ENCODE measurements at places on chromosomes 5 and 9.

DNA sequence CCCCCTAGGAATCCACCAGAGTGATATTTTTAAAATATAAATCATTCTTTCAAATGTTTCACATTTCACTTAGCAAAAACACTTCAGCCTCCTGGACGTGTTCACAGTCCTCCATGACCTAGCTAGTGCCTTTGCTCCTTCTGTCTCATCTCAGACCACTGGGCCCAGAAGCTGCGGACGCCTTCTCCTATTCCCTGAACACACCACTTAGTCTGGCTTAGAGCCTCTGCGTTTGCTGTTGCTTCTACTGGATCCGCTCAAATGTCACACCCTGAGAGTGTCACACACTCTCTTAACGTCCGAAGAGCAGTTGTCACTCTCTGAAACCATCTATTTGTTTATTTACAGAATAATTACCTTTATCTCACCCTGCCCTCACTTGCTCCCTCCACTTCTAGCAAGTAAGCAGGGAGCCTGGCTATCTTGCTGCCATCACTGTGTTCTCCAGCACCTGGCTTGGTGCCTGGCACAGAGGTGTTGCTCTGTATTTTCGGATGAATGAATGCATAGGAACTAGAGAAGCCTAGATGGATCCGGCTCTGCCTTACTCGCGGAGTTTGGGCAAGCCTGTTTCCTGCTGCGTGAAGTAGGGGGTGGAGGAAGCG, 1.2 kb upstream of the GRK6 start:
- no peak for DNase-seq

DNA sequence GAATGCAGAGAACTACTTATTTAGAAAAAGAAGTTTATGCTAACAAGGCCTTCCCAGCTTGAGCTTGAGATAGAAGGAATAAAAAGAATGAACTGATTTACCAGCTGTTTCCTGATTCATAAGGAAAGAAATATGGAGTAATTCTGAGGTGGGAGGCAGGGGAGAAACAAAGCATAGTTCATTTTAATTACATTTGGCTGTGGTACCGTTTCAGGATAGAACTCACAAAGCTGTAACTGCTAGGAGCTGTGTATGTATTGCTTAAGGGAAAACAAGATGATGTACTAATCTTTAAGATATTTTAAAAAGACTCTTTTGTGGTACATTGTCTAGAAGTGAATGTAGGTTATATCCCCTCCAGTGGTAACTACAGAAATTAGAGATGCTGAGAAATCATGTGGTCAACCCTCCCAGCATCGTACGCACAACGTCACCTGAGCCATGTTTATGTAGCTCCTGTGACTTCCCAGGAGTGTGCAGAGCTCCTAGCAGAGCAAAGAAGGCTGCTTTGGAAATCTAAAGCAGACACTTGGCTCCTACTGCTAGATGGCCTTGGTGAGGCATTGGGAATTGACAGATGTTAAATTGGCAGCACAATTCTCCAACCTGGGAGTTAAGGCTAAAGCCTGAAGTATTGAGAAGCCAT, 208.3 kb upstream of the VLDLR start:
- no peak for DNase-seq

GRCh38 chr5:173671121-173671949, 54.9 kb upstream of the BOD1 start:
- DNase-seq = peak; percentile 37

DNA sequence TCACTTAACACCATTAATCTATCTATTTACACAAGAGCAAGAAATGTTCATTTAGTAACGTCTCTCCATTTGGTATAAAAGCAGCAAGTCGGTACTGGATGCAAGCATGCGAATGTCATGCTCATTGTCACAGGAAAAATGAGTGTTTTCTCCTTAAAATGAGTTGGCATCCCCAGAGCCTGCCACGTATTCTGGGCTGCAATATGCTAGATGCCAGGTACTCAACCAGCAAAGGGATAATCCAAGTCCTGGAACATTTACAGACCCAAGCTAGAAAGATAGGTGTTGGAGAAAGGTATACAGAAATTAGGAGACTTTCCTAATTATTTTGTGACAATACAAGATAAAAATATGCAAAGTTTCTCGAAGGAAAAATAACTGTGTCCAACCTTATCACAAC, 217.5 kb downstream of the EBF1 start:
- no peak for DNase-seq

DNA sequence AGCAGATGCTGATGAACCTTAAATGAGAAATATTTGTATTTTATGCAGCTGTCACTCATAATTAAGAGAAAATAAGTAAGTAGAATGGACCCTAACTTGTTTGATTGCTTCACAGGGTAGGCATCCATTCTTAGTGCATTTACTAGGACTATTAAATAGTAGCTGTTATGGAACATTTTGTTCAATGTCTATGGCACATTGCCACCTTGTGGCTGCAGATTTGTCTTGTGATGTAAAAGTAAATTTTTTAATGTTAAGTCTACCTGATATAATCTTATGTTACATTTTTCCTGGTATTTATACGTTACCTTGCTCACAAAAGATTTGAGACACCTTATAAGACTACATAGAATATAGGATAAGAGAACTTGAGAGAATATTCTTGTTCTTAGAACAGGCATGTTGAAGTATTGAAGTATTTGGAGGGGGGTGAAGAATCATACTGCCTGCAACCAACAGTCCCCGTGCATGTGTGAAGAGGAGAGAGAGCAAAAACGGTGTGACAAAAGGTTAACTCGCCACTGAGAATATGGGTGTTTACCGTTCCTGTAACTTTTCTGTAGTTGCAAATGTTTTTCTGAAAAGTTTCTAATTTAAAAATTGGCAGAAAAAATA, 161.1 kb downstream of the MAST4 start:
- no peak for DNase-seq

- DNase-seq = no peak
These were observed 140.6 kb downstream of the PLCXD3 start for GRCh38 chr5:41369799-41370198.

DNA sequence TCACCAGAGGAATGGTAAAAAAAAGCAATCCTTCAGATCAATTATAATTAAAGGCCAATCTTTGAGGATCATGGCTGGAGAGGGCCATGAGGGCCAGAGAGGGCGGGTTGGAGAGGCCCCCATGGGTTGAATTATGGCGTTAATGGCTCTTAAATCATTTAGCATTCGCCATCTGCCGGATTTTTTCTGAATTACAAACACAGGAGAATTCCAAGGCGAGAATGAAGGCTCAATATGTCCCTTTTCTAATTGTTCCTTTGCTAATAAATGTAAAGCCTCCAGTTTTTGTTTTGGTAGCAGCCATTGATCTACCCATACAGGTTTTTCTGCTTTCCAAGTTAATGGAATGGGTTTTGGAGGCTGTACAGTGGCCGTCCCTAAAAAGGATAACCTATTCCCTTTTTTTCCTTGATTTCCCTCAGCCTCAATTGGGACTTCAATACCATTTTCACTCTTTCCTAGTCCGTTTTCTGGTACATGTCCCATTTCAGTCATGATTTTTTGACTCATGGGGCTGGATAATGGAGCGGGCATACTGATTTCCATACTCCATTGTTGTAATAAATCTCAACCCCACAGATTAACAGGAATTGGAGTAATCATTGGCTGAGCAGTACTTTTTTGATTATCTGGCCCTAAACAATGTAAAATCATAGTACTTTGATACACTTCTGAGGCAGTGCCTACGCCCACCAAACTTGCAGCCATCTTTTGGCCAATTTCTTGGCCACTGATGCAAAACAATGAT, 6.7 kb upstream of the TMEM141 start:
- DNase-seq = peak; percentile 49

DNA sequence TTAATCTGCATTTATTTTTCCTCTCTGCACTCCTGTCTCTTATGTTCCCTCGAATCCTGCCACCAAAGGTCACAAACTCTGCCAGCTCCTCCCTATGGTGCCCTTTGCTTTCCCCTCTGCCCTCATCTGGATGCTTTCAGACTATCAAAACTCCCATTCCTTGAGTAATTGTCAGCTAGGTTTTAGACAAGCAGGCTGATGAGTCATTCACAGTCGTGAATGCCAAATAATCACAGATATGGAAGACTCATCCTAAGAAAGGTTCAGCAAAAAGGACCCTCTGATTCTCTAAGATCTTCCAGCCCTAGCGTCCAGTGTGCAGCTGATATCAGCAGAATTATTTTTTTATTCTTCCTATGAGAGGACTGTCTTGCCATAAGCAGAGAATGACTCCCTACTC, 104.5 kb upstream of the NUDT12 start:
- no peak for DNase-seq

GRCh38 chr5:59020611-59021285, 437.9 kb downstream of the RAB3C start:
- no peak for DNase-seq

DNA sequence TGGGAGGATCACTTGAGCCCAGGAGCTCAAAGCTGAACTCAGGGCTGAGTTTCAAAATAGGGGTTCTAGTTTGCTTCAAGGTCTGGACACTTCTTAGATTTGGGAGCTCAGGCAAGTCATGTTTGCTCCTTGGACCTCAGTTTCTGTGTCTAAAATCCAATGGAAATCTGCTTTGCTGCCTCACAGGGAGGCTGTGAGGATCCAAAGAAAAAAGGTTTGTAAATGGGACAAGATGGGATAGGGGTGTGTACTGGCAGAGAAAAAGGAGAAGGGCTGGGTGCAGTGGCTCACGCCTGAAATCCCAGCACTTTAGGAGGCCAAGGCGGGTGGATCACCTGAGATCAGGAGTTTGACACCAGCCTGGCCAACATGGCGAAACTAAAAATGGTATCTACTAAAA, 39.6 kb upstream of the SH3PXD2B start:
- no peak for DNase-seq

GRCh38 chr5:168740092-168740800, 161.1 kb upstream of the PANK3 start:
- DNase-seq = no peak

GRCh38 chr9:136566901-136567300, 21.1 kb upstream of the NOTCH1 start:
- DNase-seq = no peak

- no peak for DNase-seq
These were observed 12.8 kb upstream of the SLC9A3 start for GRCh38 chr5:537098-537497.

- DNase-seq = no peak
These were observed 22.1 kb upstream of the MATR3 start for GRCh38 chr5:139271201-139272027.

DNA sequence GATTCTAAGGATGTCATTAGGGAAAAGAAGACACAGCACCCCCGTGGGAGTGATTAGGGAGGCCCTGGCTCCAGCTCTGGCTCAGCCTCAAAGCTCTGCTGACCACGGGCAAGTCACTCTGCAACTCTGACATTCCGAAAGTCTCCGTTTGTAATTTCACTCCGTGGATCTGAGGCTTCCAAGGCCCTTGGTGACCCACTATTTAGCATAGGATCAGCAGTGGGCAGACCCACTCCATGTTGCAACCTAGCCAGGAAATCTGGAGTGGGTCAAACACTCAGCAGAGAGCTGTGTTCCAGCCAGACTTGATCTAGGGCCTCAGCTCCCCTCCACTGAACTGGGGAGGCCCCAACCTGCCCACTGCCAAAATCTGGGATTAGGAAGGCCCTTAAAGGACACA, 11.8 kb downstream of the PHF19 start:
- DNase-seq = no peak

GRCh38 chr5:172722327-172722815, 48.6 kb downstream of the DUSP1 start:
- no peak for DNase-seq

- DNase-seq = no peak
These were observed 325.0 kb downstream of the AGTPBP1 start for GRCh38 chr9:85416715-85417114.

DNA sequence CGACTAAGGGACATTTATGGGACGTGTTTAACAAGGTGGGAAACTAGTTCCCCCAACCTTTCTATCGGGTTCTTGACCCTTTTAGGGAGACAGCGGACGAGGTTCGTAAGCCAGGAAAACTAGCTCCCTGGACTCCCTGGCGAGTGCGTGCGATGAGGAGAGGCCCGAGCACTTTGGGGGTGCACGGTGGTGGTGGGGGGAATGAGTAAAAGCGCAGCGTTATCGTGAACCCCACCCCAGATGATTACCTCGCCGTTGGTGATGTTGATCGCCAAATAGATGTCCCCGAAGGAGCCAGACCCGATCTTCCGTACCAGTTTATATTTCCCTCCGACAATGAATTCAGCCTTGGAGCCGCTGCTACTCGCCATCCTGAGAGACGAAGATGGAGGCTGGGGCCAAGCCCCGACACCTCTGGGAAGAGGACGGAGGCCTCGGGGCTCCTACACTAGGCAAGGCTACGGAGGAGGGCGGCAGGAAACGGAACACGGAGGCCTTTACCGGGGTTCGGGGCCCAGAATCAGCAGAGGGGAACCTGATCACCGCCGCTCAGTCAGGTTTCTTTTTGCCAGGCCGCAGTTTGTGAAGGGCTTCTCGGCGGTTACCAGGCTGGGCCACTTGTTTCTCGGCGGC, 529 bp downstream of the CSNK1A1 start:
- no peak for DNase-seq

- no peak for DNase-seq
These were observed 11.5 kb upstream of the ADGRV1 start for GRCh38 chr5:90547072-90547536.

GRCh38 chr5:134784946-134785620, 26.5 kb downstream of the DDX46 start:
- DNase-seq = no peak

DNA sequence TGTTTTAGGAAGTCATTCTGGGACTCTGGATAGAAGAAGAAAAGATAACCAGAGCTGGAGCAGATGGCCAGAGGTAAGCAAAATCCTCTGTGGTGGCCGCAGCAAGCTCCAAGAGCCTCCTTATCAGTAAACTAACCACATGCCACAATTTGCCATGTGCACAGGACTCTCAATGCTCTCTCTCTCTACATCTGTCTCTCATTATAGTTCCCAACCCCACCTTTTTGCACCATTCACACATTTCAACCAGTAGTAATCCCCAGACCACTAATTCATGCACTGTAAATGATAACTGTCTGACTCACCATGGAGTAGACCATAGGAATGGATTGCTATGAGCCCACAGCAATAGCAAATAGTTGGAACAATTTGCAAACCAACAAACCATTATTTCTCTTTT, 526.1 kb downstream of the TLR4 start:
- DNase-seq = no peak

- DNase-seq = no peak
These were observed 24.2 kb upstream of the RNU6ATAC start for GRCh38 chr9:134188386-134189144.

GRCh38 chr9:134434894-134435506, 108.7 kb downstream of the RXRA start:
- DNase-seq = no peak

- DNase-seq = no peak
These were observed 49.0 kb upstream of the ICE1 start for GRCh38 chr5:5373351-5373989.

DNA sequence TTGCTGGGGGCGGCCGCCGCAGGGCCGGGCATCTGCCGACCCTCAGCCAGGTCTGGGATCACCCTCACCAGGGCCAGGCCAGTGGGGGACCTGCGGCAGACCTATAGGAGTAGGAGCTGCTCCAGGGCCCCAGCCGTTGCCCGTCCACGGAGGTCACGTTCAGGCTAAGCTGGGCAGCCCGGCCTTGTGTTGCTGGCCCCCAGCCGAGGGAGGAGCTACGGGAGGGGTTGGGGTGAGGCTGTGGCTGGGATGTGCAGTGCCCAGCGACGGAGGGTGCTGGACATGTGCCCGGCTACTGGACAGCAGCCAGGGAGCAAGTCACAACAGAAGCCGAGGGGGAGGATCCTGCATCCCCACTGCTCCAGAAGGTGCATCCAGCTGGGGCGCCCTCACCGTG, 39.6 kb upstream of the SLC6A19 start:
- no peak for DNase-seq

- no peak for DNase-seq
These were observed 1974.8 kb downstream of the EFNA5 start for GRCh38 chr5:105695941-105696340.

- no peak for DNase-seq
These were observed 148.0 kb downstream of the CEMIP2 start for GRCh38 chr9:71620331-71620730.

GRCh38 chr5:159915904-159916840, at the start of gene ADRA1B:
Gene ADRA1B, plus strand, starts transcription at chr5:159916482. Its CDS starts 424 bp downstream, at chr5:159916906.
- DNase-seq = peak; percentile 12
